ENCODE measurements at places on chromosomes 4 and X.

GRCh38 chr4:125780164-125780563, 465.4 kb downstream of the FAT4 start:
- no peak for DNase-seq

GRCh38 chr4:74166135-74166534, 8.2 kb downstream of the MTHFD2L start:
- DNase-seq, result no peak

GRCh38 chr4:8908206-8908893, 36.7 kb upstream of the HMX1 start:
- DNase-seq, result no peak

DNA sequence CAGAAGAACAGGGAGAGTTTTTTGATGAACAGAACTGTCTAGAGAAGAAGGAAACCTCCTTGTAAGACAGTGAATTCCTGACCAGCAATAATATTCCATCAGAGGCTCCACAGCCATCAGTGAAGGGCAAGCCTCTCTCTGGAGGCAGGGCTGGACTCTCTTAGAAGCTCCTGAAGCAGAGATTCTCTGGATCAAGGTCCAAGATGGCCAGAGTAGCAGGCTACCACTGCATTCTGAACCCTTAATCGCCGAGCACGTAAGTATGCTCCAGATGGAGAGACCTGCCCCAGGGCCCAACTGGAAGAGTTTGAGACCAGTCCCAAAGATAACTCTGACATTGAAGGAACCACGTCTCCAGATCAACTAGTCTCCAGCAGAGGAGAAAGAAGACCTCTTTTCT, 16.4 kb downstream of the GABRE start:
- no peak for DNase-seq

- DNase-seq, result no peak
Observed at GRCh38 chr4:90071289-90072235, 55.6 kb upstream of the CCSER1 start.

- DNase-seq, result no peak
Observed at GRCh38 chr4:85557016-85557901, 82.3 kb downstream of the ARHGAP24 start.

DNA sequence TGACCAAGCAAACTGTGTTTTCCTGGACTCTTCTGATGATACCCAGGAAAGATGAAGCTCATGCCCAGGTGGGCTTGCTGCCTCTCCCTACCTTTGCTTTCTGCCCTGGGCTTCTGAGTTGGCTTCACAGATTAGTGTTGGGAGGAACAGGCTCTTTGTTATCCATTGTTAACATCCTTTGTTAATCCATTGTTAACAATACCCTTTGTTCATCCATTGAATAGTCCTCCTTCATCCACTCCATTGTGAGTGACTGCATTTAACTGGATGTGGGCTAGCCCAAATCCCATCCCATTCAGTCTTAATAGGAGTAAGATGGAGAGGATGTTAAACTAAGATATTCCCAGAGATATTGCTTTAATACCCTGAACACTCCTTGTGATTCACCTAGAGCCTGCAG, 199.0 kb upstream of the LNX1 start:
- no peak for DNase-seq

GRCh38 chrX:98409867-98410266, 1526.2 kb downstream of the RPA4 start:
- DNase-seq, result no peak

- no peak for DNase-seq
Observed at GRCh38 chr4:123786920-123787319, 390.3 kb downstream of the SPRY1 start.

DNA sequence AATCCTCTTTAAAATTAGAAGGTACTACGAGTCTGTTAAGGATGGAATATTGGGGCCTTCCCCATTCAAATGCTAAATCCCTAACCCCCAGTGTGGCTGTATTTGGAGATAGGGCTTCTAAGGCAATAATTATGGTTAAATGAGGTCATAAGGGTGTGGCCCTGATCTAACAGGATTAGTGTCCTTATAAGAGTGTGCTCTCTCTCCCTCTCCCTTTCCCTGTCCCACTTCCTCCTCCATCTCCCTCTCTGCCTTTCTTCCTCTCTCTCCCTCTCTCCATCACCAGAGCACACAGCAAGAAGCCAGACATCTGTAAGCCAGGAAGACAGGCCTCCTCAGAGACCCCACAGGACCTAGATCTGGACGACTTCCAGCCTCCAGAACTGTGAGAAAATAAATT, 116.9 kb downstream of the COL25A1 start:
- DNase-seq, result no peak

- no peak for DNase-seq
Observed at GRCh38 chr4:74755486-74755885, 38.8 kb downstream of the BTC start.

DNA sequence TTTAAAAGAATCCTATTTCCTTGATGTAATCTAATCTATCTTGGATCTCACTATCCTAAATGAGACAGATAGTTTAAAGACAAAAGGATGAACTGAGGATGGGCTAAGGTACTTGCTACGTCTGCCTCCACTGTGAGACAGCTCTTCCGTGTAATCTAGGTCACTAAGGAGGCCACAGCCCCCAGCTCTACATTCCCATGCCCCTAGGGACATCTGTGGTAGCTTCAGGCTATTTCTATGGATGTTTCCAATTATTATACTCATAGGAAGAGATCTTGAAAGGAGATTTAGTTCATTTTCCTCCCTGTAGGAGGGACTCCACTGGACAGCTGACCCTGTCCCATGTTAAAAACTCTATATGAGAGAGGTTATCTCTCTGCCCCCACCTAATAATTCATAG, 140.8 kb upstream of the TRPC5 start:
- no peak for DNase-seq

DNA sequence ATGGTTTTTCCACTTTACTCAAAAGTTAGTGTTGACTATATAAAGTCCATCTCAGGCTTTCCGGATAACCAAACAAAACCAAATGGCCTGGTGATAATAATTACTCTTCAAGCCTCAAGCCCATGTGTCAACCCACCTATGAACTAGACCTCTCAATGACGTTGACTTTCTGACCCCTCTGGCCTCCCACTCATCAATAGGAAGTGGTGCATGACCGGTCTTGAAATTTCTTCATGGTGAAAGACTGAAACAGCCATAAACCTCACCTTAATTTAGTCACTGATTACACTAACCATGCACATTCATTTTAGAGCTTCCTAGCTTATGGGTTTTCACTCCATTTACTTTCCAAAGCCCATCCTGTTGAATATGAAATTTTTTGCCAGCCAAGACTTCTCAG, 276.0 kb downstream of the KLHL13 start:
- no peak for DNase-seq

GRCh38 chr4:101254776-101255175, 92.5 kb downstream of the PPP3CA start:
- no peak for DNase-seq

- no peak for DNase-seq
Observed at GRCh38 chr4:184248216-184248615, 30.5 kb upstream of the ENPP6 start.

GRCh38 chr4:141127884-141128283, 5.4 kb downstream of the RNF150 start:
- DNase-seq, result no peak

DNA sequence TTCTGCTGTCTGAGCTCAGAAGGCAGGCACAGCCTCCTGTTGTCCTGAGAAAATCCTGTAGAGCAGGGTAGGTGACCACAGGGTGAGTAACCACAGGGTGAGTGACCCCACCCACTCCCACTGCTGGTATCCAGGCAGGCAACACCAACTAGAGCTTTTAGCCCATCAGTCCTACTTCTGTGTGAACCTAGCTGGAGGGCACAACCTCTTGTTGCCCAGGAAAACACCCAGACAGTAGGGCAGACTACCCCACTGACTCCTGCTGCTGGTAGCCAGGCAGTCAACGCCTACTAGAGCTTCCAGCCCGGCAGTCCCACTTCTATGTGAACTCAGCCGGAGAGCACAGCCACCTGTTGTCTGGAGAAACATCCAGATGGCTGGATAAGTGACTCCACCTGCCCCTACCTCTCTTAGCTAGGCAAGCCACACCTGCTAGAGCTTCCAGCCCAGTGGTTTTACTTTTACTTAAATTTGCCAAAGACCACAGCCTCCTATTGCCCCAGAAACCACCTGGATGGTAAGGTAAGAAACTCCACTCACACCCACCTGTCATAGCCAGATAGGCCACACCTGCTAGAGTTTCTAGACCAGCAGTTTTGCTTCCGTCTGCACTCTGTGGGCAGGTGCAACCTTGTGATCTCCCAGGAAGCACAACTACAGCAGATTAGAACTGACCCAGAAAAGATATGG, 371.6 kb downstream of the INPP4B start:
- DNase-seq, result peak; percentile 77

DNA sequence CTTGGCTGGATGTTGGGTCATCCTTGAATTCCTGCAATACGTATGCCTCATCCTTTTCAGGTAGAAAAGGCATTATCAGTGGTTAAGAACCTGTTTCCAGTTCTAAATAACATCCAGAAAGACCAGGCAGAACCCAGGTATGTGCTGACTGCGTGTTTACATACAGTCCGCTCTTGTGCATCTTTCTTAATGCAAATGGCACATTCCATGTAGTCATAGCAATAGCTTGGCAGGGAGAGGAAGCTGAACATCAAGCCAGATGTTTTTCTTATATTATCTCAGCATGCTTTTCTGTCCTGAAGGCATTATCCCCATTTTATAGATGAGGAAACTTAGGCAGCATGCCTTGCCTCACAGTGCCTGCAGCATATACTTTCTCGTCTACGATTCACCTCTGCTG, 2.1 kb downstream of the DCLK2 start:
- no peak for DNase-seq

- DNase-seq, result no peak
Observed at GRCh38 chr4:113636877-113637276, 124.7 kb downstream of the CAMK2D start.

DNA sequence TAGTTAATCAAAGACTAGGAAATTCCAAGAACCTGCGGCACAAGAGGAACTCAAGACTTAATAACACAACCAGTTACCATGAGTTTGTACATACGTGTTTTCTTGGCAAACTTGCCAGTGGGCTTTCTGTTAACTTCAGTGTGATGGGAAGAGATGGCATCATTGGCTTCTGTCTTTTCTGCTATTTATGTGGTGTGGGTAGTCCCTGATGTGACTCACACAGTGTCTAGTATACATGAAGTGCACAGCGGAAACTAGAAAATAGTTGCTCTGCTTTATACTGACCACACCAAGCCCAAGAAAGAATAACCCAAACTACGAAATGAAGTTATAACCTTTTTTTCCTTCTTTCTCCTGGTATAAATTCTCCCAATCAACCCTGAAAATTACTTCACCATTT, 24.5 kb downstream of the DAPP1 start:
- no peak for DNase-seq

- DNase-seq, result no peak
Observed at GRCh38 chr4:126051689-126052424, 737.1 kb downstream of the FAT4 start.

DNA sequence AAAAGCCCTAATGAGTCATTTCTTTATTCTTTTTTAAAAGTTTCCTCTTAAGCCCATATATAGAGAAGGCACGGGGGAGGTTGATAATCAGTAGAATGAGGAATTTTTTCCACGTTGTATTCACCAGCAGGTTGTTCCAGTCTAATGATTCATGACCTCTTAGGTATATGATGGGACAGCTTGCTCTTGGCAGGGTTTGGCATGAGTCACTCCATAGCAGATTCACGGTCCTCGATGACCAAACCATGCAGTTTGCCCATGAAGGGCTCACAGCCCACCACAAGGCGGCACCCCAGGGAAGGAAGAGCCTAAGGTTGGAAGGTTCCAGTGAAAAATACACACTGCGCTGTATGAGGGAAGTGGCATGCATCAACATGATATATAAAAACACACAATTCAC, 623.8 kb upstream of the DIPK2B start:
- DNase-seq, result no peak

- DNase-seq, result no peak
Observed at GRCh38 chr4:122744229-122744628, 11.7 kb downstream of the BBS12 start.

GRCh38 chr4:189096108-189096507, 844.6 kb upstream of the FRG1 start:
- no peak for DNase-seq

GRCh38 chr4:109803924-109804571, 2.2 kb upstream of the CFI start:
- DNase-seq, result no peak

GRCh38 chr4:155676430-155676825, 9.8 kb downstream of the GUCY1A1 start:
- DNase-seq, result no peak

GRCh38 chr4:23369331-23369730, 520.5 kb downstream of the PPARGC1A start:
- DNase-seq, result no peak

- no peak for DNase-seq
Observed at GRCh38 chrX:7801711-7802110, 41.3 kb upstream of the VCX start.

- no peak for DNase-seq
Observed at GRCh38 chr4:151432654-151433053, 23.7 kb downstream of the FHIP1A start.

DNA sequence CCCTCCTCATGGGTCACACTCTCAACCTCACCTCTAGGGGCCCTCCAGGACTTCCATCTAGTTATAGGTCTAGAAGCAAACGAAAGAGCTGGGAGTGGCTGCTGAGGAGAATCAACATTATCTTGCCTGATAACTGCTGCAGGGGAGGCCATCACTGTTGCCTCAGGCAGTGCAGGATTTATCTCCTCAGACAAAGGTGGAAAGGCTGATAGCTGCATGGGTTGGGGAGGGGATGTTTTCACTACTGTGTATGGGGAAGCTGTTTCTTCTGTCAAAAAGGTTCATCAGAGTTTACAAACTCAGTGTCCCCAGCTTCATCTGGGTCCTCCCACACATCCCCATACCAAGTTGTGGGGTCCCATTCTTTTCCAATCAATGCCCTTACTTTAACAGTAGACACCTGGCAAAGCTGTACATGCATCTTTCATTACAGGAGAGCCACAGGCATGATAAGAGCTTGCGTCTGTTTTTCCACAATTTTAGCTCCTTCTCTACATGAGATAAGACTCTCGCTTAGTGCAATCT, 17.6 kb upstream of the PRDM8 start:
- DNase-seq, result no peak

GRCh38 chr4:176817204-176817603, 24.5 kb upstream of the VEGFC start:
- no peak for DNase-seq

- no peak for DNase-seq
Observed at GRCh38 chrX:40109288-40110008, 11.7 kb upstream of the BCOR start.

- DNase-seq, result no peak
Observed at GRCh38 chr4:27100713-27101112, 240.1 kb downstream of the STIM2 start.

- DNase-seq, result no peak
Observed at GRCh38 chr4:82043081-82043808, 330.5 kb downstream of the HNRNPD start.

DNA sequence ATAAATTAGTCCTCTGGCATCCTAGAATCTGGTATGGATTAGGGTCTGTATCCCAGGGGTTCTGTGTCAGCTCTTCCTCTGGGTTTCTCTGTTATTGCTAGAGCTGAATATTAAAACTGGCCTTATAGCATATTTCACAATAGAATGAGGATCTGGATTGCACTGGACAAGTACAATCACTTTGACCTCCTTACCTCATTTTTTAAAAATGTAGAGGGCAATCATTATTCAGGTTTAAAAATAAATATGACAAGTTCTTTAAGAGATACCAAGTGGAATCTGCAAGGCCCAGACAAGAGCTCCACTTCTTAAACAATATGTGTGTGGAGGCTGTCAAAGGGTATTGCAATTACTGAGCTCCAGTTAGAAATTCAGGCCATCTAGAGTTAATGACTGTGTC, 1.4 kb downstream of the PALLD start:
- DNase-seq, result no peak

- no peak for DNase-seq
Observed at GRCh38 chr4:137203601-137204000, 328.7 kb downstream of the PCDH18 start.
